ENCODE measurements at places on chromosomes 3 and 15. TPM values are rescaled to one million over a fixed set of nuclear protein-coding genes. Genes with fewer than 3 reads are reported as not detected.
A peak's percentile ranks its signal among the peaks of the same experiment; 100 is the strongest.

DNA sequence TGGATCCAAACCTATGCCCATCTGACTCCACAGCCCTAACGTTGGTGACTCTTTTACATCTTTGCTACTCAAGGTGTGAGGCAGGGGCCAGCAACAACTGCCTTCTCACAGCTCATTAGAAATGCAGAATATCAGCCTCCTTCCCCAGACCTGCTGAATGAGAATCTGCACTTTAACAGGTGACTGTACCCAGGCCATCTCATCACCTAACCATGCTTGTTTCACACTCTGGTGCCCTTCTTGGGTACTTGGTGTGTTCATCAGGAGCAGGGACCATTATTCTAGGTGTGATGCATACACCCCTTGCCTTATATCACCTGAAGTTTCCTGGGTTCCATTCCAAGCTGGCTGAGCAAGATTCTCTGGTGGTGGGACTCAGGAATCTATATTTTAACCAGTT is 196.3 kb upstream of the LMCD1 start:
- no peak for DNase-seq

DNA sequence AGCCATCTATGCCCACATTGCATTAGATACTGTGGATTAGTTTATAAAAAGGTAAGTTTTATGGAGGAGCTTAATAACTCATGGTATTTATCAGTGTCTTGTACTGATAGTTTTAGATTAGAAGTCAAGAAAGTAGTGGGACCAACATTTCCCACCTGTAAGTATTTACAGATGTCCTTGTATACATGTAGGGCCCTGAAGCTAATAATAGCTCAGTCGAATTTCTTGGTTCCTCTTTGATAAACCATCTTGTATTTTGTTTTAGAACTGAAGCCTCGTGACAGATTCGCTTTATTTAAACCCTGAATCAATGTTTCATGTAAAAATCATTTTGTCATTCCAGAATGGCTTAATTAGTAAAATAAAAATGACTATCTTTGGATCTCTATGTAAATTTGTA is 73.4 kb downstream of the CRYBG3 start:
- peak; percentile 44 for DNase-seq

DNA sequence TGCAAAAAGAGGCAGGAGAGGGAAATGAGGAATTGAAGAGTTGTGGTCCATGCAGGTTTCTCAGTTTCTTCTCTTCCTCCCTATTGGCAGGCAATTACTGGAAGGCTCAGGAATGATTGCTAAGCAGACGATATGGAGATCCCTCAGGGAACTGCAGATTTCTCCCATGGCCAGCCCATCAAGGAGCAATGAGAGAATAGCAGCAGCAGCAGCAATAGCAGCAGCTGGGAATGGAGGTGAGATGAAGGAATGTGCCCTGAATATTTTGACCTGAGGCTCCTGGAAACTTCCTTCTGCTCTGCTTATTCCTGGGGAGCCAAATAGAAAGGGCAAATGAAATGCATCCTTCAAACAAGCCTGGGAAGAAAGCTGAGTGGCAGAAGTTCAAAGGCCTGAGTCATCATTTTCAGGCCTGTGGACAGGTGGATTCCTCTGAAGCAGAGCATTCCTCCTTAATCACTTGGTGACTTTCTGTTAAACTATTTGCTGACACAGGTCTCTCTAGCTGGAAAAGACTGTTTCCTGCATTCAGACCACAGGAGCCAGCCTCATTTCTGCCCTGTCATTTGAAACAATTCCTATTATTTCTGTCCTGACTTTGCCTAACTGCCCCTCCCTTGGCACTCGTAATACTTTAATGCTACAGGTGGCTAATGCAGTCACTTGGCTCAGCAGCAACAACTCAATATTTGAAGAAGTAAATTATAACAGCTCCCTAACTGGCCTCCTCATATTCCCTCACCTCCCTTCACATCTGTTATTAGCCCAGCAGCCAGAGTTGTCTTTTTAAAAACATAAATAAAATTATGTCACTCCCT is 146.9 kb upstream of the GADL1 start:
- DNase-seq: no peak

DNA sequence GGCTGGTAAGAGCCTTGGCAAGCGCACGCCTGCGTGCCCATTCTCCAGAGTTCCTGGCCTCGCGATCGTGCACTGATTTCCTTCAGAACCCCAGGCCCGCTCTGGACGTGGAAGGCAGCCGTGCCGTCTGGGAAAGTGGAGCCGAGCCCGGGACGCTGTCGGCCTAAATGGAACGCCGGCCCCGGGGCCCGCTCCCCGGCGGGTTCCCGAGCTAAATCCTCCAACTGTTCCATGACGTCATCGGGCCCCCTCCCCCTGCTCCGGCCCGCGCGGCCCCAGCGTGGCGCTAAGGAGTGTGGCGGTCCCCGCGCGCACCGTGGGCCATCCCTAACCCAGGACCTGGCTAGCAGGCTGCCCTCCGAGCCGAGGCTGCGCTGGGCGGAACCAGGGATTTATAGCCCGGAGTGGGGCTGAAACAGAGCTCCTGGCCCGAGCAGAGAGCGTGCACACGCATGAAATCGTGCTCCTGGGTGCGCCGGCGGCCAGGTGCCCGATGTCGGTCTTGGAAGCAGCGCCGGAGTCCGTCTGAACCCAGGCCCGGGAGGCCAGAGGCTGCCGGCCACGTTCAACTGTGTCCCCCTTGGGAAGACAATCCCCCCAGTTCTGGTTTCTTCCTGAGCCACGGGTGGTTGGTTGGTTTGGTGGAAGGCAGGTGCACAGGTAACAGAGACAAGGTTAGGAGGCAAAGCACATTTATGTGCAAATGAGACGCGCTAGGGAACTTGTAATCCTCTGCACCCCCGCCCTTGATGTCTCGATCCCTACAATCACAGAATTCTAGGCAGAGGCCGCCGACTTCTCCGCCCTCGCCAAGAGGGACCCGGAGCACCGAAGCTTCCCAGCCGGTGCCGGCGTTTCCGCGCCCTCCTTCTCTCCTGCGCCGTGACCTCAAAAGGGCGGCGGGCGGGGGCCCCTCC is 84.9 kb upstream of the ETV5 start:
- no peak for DNase-seq

SEMA5B gene
- 2.3 TPM for total RNA-seq

DNA sequence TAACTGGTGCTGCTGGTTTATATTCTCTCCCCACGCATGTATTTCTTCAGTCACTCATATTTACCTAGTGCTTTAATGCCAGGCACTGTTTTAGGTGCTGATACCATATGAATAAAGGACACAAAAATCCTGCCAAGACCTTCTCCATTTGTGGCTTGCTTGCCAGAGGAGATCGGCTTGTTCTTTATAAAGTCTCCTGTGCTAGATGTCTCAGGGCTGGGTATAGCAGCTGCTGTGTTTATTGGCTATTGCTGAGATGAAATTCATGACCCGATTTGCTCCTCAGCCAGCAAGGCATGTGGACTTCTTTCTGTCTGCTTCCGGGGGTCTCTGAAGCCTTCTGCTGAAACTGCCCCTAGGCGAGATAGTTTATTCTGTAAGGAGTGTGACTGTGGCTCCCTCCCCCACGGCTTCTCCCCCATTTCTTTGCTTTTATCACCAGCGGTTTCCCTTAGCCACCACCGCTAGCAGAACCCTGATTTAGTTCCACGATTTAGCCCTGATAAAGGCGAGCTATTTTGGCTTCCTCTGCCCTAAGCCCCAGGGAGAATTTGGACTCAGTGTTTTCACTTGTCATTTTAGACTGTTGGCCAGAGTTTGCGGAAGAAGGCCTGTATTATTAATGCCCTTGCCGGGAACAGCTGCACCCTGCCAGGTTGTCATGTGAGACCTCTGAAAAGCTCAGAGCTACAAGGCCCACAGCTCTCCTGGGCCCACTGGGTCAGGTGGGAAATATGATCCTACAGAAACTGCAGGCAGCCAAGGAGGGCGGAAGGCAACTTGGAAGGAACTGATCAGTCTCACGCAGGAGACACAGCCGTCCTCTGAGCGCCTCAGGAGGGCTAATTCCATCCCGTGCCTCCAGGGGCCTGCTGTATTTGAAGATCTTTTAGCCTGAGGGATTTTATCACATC is 46.8 kb downstream of the ST6GAL1 start:
- DNase-seq: no peak

- DNase-seq: no peak
These were observed 31.0 kb downstream of the ZNF589 start for GRCh38 chr3:48271763-48272498.

CCDC80 gene
- total RNA-seq: 0.28 TPM

CDHR4 gene
- not detected for total RNA-seq

DNA sequence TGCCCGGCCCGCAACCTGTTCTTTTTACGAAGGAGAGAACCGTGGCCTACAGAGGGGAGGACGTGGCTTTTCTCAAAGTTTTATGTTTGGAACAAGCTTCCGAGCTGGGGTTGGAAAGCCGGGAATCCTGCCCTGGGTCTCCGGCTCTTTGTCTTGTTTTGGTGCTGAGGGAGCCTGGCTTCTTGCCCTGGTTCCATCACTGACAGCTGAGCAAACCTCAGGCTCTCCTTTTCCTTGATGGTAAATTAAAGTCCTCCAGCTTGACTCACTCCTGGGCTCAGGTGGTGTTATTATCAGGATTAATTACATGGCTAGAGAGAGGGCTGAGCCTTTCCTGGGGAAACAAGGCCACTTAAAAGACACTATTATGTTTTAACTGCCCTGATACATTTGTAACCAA is 289.5 kb upstream of the RGMA start:
- DNase-seq: no peak

All from OCI-LY7 (cell line).